Epithelial cell of proximal tubule (primary cell): ENCODE measurements at places on chromosomes 7 and 10.

DNA sequence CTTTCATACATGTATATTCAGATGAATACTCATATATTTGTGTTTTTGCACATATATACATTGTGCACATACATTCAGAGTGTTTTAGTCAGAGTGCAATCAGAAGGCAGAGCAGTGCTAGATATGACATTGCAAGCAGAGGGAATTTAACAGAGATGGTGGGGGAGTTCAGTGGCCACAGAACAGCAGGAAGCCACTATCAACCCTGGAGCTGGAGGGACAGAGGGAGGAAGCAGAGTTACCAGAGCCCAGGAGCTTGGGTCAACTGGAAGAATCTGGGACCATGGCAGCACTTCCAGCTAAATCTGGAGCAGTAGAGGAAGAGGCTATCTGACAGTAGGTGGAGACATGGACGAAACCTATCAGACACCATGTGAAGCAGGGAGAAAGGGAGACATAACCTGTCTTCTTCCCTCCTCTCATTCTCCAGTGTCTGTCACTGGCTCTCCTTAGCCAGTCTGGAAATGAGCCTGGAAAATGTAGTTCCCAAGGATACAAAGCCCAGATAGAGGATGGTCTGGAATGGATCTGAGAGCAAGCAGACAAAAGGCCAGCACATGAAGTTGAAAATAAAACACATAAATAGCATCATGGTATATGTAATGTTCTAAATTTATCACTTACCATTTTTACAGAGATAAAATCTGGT is 33.6 kb upstream of the HERPUD2 start:
- DNase-seq = no peak

DNA sequence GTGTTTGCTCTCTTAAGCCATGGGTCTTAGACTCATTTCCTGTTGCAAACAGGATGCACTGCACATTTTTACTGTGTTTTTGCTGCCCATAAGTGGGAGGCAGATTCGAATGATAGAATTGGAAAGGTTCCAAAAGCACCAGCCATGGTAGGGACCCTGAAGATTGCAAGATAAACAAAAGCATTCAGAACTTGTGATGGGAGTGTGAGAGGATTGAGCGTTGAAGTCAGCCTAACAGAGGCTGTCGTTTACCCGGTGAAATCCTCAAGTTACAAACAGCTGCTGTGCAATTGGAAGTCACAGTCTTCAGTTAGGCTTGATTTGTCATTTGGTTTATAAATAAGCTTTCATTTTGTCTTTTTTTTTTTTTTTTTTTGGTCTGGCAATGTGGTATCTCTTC is 192.7 kb upstream of the MKI67 start:
- DNase-seq = no peak

GRCh38 chr7:148911626-148912025 is 27.5 kb upstream of the EZH2 start:
- no peak for DNase-seq

DNA sequence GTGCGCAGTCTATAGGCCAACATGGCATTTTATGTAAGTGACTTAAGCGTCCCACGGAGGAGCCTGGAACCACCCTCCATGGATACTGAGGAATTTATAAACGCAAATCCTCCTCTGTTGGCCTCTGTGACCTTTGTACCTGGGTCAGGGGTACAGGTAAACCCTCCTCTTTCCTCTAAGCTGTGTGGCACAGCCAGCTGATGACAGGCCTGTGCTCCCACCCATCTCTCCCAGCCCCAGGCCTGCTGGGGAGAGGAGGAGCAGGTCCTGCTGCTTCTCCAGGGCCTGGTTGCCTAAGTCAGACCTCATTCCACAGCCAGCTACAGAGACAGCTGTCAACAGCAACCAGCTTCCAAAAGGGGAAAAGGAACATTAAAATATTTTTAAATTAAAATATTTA is 5.0 kb downstream of the AVPI1 start:
- no peak for DNase-seq

GRCh38 chr7:107386548-107387102 is 83.2 kb upstream of the GPR22 start:
- no peak for DNase-seq

- no peak for DNase-seq
Measured at GRCh38 chr10:11302181-11302580, 284.5 kb downstream of the CELF2 start.

- DNase-seq = no peak
Measured at GRCh38 chr10:103013416-103013815, 95.3 kb downstream of the CNNM2 start.

DNA sequence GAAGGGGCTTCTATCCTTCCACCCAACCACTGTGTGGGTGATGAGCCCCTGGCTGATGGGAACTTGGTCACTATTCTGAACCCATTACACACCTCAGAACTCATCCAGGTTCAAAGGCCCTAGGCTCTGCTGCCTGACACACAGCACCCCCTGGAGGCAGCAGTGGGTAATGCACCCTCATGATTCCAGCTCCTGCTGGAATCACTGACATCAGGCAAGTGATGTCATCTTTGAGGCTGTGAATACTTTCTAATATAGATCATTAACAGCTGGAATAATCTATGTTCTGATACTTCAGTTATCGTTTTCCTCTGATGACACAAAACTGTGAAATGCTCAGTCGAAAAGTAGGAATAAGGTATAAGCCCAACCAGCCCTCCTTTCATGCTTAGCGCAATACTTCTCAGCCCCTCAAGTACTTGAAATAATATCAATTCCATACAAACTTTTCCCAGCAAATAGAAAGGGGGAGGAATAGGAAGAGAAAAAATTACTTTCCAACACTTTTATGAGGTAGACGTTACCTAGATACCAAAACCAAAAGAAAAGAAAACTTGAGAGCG is 7.5 kb upstream of the RBP3 start:
- peak; percentile 9 for DNase-seq

- DNase-seq = peak; percentile 80
Measured at GRCh38 chr7:155665957-155666287, 21.5 kb downstream of the RBM33 start.

GRCh38 chr7:50588937-50589336 is 23.7 kb upstream of the DDC start:
- DNase-seq = no peak

DNA sequence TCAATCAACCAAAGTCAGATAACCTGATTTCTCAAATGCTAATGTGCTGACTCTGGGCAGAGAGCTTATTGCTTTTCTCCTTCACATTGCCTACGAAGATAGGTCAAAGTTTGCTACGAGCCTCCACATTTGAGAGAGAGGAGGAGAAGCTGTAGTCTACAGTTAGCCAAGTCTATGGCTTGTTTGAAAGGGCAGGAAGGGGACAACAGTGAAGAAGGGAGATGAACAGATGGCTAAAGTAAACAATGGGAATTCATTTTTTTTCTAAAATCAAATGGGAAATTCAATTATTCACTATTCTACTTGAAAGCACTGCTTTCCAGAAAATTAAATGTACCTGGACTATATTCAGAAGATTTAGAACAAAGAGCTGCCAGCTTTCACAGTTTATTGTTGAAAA is 126.7 kb upstream of the C1QL3 start:
- DNase-seq = no peak

GRCh38 chr10:119348516-119349240 is 141.3 kb downstream of the GRK5 start:
- DNase-seq = no peak

- no peak for DNase-seq
Measured at GRCh38 chr7:147595042-147595441, 995.5 kb upstream of the C7orf33 start.

DNA sequence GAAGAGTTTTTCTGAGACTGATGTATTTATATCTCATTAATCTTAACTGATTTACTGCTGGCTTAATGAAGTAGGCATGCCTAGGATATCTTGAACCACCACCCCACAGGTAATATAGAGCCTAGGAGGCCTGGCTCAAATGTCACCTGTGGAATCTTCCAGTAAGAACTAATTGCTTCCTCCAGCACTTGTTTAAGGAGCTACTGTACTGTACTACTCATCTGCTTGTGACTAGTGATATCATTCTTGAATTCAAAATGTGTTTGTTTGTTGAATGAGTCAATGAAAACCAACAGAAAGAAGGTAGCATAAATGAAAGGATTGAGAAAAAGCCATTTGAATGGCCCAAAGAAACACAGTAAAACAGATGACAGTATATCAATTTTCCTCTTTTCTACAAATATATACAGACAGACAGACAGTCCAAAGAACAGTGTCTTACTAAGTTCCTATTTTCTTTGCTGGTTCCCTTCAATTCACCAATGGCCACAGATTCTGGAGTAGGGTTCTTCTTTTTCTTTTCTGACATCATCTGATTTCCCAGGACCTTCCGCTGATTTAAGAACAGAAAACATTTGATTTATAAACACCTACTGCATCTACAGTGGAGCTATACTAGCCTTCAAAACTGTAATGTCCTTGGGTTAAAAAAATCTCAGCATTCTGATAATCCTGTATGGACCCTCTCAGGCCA is 43.7 kb upstream of the SLIT1 start:
- DNase-seq = no peak

GRCh38 chr7:85897967-85898366 is 711.1 kb upstream of the SEMA3D start:
- no peak for DNase-seq
